ENCODE measurements at places on chromosomes 5 and 9.

DNA sequence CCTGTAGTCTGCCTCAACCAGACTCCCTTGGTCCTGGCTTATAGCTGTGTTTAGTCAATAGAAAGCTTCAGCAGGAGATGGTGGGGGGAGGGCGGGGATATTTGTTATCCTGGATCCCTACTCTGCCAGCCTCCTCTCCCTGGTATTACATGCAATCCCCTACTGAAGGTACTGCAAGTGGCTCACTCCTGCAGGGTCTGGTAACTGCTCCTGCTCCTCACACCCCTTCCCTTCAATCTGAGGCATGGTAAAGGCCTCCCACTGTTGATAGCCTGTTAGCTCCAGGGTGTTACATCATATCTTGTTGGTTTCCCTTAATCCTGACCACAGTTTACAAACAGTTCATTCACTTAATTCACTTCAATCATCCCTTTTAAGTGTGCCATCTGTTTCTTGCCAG is 137.5 kb downstream of the AP3B1 start:
- DNase-seq, result no peak

- no peak for DNase-seq
These were observed 185.8 kb upstream of the IRX4 start for GRCh38 chr5:2068531-2068930.

DNA sequence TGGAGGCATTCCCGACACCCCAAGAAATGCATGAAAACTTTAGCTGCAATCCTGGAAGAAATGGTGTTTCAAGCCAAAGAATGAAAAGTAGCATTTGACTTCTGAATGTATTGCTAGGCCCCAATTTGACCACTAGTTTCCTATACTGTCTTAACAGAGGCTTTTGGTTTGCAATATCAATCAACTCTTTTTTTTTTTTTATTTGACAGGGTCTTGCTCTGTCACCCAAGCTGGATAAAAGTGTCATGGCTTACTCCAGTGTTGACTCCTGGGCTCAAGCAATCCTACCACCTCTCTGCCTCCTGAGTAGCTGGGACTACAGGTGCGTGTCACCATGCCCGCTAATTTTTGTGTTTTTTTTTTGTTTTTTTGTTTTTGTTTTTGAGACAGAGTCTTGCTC is 3.2 kb upstream of the GPR107 start:
- no peak for DNase-seq

DNA sequence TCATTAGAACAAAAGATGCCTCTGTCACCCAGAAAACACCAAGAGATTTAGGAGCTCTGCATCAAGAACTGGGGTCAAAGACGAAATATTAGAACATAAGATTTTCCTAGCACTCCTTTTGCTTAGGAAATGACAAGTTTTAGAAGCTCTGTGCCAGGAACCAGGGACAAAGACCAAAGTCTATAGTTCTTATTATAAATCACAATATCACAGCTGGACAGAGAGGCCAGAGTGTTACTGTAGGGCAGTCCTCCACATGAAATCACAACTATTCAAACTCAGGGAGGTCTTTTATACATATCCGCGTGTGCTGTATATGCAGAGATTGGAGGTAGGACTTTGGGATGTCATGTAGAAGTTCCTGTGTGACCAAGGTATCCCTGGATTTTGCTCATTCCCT is 116.7 kb upstream of the SAP30L start:
- no peak for DNase-seq

DNA sequence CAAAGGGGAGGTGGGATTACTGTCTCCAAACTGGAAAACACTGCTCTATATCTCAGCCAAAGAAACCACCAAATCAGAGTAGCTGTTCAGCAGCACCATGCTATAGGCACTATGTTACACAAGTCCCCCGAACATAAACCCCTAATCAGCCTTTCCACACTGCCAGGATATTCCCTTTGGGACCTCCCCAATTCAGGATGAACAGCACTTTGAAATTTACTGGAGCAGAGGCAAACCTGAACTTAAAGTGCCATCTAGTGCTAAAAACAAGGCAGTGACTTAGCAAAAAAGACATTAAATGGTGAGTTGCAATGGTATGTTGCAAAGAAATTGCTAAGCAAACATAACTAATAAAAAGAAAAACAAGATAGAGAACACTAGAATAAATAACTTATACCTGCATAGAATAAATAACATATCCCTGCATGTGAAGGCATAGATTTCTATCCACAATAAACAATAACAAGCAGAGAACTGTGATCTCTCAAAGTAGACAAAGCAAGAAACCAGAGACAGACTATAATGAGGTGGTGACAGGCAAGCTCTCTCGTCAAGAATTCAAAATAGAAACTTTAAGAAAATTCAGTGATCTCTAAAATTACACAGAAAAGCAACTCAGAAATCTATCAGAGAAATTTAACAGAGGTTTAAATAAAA is 584.4 kb upstream of the ACO1 start:
- DNase-seq, result no peak

- DNase-seq, result no peak
These were observed 112.5 kb downstream of the PTTG1 start for GRCh38 chr5:160534125-160534524.

GRCh38 chr9:87886933-87887505 is 4.3 kb downstream of the SPATA31E1 start:
- peak; percentile 68 for DNase-seq

GRCh38 chr5:155004138-155004744 is 9.3 kb upstream of the KIF4B start:
- DNase-seq, result no peak

- DNase-seq, result no peak
These were observed 176.6 kb downstream of the GABBR2 start for GRCh38 chr9:98532147-98532546.

GRCh38 chr9:82475584-82476301 is 487.2 kb downstream of the SPATA31D1 start:
- no peak for DNase-seq

DNA sequence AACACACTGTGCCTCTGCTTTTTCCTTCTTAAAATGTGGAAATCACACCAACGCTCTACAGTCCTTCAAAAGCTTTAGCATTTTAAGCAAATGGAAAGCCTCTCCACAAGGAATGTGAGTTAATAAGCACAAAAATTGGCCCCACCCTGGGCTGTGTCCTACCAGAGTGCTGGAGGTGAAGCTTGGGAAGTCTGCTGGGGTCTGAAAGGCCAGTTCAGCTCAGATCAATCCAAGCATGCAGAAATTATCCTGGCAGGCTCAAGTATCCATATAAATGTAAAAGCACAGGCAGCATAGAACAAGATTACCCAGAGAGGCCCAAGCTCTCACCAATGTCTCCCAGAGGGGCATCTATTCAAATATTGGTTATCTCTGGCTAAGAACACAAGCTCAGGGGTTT is 98.5 kb downstream of the ESM1 start:
- no peak for DNase-seq

DNA sequence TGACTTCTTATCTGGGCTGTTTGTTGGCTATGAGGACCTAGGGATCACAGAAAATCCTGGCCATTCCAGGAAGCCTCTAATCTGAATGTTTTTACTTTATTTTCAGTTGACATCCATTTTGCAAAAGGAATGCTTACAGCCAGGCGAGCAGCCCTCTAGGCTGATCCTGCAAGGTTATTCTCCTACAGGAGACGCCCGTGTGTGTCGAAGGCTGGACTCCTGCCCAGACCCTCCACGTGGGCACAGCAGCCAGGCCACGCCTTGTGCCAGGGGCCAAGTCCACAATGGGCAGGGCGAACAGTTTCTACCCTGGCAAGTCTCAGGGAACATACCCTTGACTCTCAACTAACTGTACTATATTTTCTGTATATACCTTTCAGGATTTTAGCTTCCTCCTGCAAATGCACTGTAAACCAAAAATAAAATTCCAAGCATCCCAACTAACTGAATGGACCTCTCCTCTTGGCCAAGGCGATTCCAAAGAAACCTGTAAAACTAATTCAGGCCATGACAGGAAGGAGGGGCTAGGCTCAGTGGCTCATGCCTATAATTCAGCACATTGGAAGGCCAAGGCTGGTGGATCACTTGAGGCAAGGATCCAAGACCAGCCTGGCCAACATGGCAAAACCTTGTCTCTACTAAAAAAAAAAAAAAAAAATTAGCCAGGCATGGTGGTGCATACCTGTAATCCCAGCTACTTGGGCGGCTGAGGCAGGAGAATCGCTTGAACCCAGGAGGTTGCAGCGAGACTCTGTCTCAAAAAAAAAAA is 5.7 kb downstream of the CMBL start:
- DNase-seq, result no peak

Measured in posterior cingulate gyrus (tissue), 11 donors.